ENCODE measurements at places on chromosomes 4 and X.

DNA sequence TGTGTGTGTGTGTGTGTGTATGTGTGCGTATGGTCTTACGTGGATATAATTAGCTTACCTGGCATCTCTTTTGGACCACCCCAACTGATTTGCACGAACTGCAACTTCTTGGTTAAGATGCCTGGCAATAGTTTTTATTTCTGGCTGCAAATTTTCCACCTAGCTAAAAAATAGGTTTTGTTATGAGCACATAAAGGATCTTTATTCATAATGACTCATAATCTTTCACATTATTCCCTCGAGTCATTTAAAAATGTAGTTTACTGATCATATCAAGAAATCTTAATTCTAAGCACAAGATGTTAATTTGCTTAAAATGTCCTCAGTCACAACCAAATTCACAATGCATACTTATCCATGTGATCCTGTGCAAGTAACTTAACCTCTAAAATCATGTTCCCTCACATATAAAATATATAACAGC lies 1.5 kb downstream of the COX18 start:
- no peak for DNase-seq

DNA sequence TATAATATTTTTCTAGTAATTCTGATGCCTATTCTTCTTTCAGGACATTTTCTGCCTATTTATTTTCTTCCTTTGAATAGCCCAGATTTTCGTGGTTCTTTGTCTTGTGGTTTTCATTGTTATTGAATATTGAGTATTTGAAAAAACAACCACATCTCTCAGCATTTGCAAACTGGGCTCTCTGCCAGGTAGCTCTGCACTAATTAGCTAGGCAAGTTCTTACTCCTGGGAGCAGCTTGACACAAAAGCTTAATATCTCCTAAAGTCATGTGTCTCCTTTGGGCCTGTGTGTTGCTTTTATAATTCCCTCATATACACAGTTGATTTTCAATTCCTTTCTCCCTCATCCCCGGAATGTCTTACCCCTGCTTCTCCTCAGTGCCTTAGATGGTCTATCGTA lies 413.5 kb upstream of the GRIA3 start:
- no peak for DNase-seq

DNA sequence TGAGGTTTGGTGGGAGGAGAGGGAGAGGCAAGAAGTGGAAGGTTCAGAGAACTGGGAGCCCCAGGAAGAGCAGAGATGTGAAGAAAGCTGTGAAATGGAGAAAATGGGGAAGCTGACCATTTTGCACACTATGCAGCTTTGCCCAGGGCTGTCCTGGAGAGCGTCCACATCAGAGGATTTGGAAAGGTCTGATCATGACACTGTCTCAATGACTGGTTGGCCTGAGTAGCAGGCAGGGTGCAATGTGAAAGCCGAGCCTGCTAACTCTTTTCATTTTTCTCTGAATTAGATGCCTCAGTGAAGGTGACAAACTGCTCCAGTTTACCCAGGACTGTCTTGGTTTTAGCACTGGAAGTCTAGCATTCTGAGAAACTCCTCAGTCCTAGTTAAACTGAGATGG lies 330.1 kb upstream of the RPS6KA3 start:
- DNase-seq: no peak

- DNase-seq: no peak
Observed at GRCh38 chrX:133658293-133658911, 243.1 kb upstream of the GPC4 start.

DNA sequence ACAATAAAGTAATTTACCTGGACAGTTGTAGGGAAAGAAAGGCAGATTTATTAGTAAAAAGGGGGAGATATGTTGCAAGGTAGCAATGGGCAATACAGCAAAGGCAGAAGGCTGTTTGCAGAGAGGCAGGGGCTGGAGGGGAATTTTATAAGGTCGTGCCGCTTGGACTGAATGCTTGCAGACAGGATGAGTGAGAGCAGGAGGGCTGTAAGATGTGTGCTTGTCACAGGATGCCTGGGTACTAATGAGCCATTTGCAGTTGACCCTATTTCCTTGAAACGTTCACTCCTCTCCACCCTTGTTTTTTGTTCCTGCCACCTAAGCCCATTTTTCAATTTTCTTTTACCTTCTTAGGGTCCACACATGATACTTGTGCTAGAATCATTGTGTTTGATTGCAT lies 214.7 kb downstream of the TRAM1L1 start:
- no peak for DNase-seq

All from AG08395 (cell line).